ENCODE measurements at places on chromosomes 4 and X.

DNA sequence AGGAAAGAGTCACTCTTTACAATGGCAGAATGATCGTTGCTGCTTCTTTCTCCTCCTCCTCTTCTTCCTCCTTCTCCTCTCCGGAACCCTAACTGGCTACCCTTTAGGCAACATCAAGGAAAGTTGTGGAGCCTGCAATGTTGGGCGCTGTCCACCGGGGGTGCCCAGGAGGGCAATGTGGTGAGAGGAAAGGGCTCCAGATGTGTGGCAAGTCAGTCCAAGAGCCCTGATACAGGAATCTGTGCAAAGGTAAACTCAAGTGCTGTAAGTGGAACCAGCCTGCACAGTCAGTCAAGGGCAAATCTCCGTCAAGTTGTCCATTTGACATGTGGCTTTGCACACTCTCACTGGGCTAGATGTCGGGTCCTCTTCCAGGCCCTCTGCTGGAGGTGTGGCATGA, 2.8 kb downstream of the RTL5 start:
- no peak for DNase-seq

DNA sequence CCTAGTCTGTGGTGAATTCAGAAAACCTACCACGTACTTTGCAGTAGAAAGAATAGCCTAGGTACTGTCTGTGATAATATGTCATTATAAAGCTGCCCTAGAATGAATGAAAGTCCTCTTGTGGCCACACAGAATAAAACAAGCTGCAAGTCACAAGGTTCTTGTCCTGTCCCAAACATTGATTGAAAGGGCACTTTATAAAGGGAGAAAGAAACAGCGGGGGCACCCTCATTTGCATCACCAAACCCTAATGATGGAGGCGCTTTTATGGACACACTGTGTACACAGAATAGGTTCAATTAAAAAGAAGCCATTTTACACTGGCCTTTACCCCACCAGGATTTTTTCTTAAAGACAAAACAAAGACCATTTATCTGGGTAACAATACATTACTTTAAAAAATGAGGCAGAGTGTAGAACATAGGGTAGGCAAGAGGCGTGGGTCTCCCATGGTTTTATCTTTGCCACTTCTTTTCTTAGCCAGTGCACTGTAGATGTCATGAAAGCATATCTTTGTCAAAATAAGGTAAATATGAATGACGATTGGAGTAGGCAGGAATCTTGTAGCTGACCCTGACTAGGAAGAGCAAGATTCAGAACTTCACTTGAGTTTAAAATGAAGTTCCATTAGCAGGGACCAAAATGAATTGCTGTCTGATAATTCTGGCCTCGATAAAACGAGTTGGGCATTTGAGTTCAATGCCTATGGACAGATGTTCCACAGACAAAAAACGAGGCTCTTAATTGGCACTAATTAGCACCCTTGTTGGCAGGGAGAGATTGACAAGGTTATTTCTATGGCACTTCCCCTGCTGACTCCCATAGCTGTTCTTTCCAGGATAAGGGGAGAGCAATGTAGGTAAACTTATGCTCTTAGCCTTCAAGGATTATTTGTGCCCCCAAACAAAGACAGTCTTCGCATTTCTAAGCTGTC, 365.1 kb downstream of the AFF2 start:
- DNase-seq = no peak

DNA sequence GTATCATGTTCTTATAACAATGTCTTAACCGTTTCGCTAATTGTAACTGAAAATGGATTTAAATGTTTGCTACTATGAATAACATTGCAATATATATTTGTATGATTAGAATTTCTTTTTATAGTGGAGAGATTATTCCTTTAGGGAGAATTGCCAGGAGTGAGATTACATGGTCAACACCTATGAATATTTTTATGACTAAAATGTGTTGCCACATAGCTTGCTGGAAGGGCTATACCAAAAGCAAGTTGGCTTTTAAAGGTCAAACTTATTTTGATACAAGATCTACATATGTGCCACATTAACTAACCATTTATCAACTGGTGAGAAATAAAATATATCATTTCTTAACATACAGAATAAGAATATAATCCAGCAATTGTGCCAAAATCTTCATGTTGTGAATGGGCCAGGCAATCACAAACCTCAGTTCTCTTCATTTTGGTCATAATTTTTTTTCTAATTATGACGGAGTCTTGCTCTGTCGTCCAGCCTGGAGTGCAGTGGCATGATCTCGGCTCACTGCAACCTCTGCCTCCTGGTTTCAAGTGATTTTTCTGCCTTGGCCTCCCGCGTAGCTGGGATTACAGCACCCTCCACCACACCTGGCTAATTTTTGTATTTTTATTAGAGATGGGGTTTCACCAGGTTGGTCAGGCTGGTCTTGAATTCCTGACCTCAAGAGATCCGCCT, 10.0 kb upstream of the EGF start:
- DNase-seq = no peak

- no peak for DNase-seq
These were observed 9.0 kb downstream of the ARAP2 start for GRCh38 chr4:36235306-36235705.

GRCh38 chr4:73875401-73875800, 6.2 kb downstream of the CXCL1 start:
- no peak for DNase-seq

DNA sequence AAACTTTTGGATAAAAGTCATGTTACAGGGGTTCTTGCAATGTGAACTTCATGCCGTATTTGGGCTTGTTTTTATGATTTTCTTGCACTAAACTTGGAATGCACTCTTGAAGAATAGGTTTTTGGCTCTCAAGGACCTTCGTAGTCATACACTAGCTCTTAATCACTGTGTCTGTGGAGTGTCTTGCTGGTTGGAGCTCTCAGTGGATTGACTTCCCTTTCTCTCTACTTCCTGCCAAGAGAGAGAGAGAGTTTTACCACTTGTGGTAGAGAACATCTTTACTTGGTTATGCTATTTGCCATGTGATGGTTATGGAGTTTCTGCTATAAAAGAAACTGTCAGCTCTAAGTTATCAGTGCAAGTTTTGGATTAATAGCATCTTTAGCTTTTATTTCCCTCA, 112.4 kb downstream of the BMPR1B start:
- DNase-seq = no peak

- DNase-seq = no peak
These were observed 24.4 kb downstream of the CFAP99 start for GRCh38 chr4:2443061-2443730.

DNA sequence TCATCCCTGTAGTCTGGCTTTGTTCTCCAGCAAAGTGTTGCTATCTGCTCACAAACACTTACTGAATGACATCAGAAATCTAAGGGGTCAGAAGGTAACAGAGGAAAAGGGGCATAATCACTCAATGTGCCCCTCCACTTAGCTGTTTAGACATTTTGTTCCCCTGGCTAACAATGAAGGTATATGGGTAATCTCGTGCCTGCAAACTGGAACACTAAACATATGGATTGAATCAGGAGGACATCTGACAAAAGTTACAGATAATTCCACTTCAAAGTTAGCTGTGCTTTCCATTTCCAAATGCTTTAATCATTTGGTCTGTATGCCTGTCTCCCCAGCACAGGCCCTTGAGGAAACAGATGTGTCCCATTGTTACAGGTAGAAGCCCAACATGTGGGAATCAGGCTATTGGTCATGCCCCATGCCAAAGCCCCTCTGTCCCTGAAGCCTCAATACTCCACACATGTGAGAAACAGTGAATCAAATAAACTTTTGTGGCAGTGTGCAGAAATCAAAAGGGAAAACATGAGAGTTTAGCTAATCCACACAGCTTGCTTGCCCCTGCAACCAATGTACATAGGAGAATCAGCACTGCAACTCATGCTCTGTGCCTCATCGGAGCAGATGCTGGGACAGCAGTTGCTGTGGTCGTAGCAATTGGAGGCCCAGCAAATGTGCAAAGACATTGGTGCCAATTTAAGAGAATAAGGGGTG, 111.7 kb downstream of the RNF150 start:
- no peak for DNase-seq

- DNase-seq = no peak
These were observed 21.4 kb upstream of the AFAP1 start for GRCh38 chr4:7960790-7961655.

DNA sequence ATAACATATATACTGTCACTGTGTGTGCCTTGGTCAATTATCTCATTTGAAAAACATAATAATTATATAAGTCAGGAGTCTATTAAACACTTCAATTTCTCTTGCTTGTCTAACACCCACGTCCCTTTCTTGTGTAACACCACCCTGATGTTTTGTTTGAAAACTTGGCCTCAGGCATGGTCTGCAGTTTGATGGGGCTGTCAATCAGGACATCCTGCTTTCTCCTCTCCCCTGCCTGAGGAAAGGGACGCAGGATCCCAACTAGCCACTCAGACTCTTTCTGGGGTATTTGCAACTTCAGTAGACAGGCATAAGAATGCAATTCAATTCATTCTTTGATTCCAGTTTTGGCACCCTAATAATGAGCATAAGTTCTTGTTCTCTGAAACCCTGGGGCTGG, 48.8 kb downstream of the DKK2 start:
- no peak for DNase-seq

DNA sequence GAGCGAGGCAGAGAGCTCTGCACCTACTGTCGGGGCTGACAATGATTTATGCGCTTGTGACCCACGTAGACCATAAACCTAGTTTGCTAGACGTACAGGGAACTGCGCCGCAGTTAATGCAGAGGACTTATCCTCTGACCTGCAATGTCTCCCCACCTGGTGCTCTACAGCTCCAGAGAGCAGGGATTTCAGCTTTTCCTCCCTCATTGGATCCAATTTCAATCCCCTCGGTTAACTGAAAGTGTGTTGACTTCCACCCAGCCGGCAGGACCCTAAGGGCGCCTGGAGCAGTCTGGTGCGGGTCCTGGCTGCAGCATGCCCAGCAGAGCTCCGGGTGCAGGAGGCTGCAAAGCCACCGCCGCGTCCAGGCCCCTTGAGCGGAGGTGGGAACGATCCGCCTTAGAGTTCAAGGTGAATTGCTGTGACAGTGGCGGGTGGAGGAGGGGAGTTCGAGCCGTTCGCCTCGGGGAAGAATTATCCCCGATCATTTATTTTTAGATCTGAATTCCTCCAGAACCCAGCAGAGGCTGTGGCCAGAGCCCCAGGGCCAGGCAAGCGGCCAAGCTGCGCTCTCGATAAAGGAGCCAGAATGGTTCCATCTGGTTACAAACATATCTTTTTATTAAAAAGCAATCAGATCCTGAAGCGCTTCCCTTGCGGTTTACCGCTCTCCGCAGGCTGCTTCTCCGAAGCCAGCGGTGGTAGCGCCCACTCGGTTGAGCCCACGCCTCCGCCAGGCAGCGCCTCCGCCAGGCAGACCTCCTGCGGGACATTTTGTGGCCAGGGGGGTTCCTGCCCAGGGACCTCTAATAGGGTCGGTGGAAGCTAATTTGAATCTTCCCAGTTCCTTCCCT, 66.0 kb downstream of the FBXO8 start:
- no peak for DNase-seq

DNA sequence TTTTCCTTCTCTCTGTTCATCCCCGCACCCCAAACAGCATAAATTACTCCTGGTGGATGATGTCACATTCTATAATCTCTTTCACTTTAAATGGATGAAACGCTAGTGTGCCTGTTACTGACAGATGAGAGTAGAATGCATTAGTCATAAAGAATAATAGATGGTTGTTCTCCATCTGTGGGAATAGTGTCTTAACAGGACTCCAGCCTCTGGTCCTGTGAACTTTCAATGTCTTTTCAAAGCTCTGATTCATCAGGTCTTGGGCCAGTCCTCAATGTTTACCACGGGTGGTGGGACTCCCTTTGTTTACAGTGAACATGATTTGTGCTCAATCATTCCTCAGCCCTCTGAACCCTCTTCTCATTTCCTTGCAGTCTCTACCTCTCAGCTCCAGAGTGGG, 182.6 kb downstream of the GABRB1 start:
- DNase-seq = no peak
